ENCODE measurements at places on chromosomes 2 and 18.

DNA sequence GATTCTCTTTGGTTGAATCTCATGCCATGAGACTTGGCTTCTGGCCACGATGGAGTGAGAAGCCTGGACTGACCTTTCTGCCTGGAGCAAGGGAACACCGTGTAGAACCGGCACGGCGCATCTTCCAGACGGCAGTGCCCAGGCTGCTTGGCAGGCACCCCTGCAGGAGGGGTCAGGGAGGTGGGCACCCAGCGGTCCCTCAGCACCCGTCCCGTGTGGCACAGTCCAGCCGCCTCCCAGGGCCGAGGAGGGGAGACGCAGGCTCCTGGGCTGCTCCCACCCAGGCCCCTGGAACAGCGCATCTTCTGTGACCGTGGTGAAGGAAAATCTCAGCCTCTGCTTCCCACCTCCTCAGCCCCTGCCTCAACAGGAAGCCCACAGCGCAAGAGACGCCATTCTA is 95.7 kb downstream of the CMPK2 start:
- DNase-seq: no peak

DNA sequence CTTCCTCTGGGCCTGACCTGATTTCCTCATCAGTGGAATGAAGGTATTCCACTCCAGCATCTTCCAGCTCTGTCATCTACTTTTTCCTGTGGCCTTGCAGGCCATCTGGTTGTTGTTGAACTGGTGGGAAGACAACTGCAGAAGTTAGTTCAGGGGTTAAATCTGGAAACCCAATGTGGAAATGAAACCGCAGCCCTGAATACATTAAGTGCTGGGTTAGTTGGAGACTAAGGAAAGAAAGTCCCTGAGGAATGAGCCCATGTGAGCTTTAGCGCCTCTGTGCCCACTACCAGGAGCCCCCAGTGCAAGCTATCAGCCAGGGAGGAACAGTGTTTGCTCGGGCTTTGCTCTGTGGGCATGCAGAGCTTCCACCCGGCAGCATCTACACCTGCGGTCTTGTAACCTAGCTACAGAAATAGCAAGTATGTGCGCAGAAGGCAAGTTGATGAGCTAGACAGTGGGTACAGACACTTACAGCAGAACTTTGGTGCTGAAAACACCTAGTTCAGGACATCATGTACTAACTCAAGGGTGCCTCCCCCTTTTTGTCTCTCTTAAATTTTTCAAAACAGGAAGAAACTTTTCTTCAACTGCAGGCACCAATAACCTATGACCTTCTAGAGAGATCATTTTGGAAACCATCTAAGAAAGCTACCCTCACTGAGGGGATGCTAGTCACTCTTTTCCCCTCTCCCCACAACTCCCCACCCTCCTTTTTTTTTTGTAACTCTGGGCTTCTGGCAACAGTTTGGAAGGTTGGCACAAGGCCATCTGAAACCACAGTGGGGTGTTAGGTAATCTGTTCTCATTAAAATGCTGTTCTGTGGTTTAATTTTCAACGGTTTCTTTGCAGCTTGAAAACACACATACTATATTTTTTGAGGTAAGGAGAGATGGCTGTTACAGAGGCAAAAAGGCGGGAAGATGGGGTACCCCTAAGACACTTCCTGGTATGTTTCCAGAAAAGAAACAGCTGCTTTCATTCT is 18.3 kb upstream of the CXCR4 start:
- DNase-seq: no peak

- no peak for DNase-seq
Observed at GRCh38 chr2:73250872-73251846, 17.1 kb downstream of the CCT7 start.

GRCh38 chr2:224944707-224945547 is 97.3 kb downstream of the DOCK10 start:
- DNase-seq: peak; percentile 45

GRCh38 chr2:229943770-229944449 is 21.6 kb downstream of the FBXO36 start:
- peak; percentile 42 for DNase-seq

DNA sequence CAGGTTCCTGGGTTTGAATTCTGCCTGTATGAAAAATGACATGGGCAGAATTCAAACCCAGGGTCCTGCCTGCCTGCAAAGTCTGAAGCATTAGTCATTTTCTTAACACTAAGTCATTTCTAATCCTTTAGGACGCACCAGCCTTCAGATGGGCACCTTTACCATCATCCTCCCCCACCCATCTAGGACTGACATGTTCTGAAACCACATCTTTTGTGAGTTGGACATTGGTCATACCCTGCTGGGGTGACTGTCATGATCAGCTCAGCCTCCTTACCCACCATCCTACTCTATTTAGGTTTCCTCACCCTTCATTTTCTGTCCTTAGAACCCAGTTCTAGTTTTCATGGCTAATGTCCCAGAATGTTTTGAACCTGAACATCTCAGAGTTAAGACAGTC is 104.9 kb downstream of the TRIB2 start:
- no peak for DNase-seq

GRCh38 chr2:169038338-169038757 is 7.2 kb upstream of the ABCB11 start:
- DNase-seq: peak; percentile 73

DNA sequence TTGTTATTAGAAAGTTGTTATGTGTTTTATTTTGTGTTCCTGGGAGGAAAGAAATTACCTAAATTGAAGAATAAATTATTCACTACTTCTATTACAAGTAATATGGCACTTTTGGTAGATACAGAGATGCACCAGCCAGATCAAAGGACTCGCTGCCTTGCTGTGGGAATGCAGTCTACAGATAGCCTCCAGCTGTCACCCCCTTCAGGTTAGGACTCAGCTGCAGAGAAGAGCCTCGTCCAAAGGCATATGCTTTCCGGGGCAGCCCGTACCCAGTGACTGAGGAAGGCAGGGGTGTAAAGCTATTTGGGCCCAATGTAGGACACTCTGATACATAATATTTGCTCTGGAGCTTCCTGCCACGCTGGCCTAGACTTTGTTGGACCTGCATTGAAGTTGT is 90.2 kb downstream of the CCDC148 start:
- no peak for DNase-seq

GRCh38 chr2:55302241-55302640 is 33.2 kb upstream of the MTIF2 start:
- DNase-seq: no peak

GRCh38 chr18:50982086-50982801 is 14.4 kb downstream of the ELAC1 start:
- no peak for DNase-seq

- no peak for DNase-seq
Observed at GRCh38 chr2:63846487-63846886, 4.8 kb downstream of the UGP2 start.

DNA sequence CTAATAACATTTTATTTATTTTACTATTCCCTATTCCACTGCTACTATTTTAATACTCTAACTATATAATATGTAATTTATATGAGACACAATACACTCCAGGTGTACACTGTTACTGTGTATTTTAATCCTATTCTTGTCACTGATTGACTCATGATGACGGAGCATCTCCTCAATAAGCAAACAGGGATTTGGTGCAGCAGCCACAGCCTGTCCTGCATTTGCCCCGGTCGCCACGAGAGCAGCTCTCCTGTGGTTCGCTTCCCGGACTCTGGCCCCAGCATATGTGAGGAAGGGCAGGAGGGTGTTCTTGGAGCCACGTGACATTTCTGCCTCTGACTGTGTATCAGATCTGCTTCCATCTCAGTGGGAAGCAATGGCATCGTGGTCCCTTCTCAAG is 74.1 kb upstream of the PXDN start:
- DNase-seq: no peak

GRCh38 chr2:147082850-147083522 is 761.8 kb upstream of the ACVR2A start:
- peak; percentile 90 for DNase-seq

- DNase-seq: peak; percentile 78
Observed at GRCh38 chr2:238231251-238231793, 8.5 kb downstream of the HES6 start.

DNA sequence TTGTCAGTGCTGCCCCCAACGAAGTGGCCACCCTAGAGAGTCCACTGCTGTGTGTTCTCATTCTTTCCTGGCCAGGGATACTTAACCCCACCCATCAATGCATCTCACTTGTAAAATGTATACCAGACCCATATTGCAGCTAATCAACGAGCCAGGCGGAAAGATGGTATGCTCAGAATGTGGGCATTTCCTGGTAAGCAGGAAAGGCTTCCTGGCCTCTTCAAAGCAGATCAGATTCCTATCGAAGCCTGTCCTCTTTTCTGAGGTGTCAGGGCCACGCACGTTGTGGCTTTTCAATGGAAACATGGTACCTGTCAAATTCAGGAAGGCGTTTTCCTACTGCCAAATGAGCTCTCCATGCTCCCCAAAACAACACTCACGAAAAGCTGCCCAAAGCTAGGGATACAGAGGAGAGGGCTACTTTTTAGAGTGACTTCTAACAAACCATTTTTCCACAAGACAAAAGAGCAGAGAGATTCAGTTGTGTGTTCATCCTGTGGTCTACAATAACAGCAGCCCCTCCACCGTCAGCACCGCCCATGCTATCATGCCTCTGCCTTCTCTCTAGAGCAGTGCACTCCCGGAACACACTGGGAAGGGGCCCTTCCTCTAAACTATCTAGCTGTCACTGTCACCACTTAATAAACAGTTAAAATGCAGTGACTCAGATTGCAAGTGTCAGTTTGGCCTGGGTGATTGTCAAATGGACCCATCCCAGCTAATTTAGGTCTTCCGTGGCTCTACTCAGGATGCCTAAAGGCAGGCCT is 535.1 kb downstream of the RNF144A start:
- DNase-seq: no peak

- no peak for DNase-seq
Observed at GRCh38 chr2:154507186-154507585, 191.3 kb upstream of the KCNJ3 start.

DNA sequence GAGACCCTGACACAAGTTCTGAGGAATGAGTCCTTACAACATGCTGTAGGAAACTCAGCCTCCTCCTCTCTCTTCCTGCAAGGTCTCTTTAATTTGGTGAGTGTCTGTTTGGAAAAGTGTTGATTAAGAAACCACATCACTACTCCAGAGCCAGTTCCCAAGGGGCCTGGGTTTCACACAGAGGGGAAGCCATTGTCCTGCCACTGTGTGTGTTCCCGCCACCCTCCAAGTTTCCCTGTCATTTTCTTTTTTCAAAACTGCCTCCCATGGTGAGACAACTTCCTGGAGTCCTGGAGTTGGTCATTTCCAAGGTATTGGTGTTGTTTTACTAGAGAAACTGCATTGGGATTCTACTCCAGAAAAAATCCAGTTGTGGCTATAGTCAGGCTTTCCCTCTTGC is 232.0 kb upstream of the PARD3B start:
- DNase-seq: no peak

DNA sequence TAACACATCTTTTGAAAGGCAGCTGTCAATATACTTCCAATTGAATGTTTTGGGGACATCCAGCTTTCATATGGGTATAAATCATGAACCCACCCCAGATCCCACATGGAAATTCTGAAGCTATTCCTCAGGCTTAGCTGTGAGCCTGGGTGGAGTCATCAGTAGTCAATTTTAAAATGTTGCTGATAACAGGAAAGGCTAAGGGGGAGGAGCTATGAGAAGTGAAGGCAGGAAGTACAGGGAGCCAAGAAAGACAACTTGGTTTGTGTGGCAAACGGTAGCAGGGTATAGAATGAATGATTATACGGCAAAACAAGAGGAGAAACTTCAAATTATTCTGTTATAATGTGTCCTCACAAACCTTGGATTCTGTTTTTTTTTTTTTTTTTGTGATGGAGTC is 108.6 kb downstream of the QPCT start:
- DNase-seq: no peak

GRCh38 chr2:113057117-113057516 is 1.9 kb upstream of the IL36RN start:
- DNase-seq: no peak

DNA sequence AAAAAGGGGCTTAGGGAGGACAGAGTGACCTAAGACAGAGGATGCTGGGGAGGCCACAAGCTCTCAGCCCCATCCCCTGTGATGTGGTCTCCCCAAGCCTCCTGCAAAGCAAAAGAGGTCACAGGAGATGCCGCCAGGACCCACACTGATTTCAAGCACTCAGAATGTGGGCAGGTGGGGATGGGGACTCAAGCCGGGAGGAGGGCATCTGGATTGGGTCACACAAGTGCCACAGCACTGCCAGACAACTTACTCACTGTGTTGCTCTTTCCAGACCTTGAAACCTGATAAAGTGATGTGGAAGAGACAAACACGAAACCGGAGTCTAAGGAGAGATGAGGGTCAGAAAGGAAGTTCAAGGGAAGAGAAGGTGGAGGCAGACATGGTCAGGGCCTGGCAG is 95.7 kb downstream of the TTC32 start:
- DNase-seq: no peak

DNA sequence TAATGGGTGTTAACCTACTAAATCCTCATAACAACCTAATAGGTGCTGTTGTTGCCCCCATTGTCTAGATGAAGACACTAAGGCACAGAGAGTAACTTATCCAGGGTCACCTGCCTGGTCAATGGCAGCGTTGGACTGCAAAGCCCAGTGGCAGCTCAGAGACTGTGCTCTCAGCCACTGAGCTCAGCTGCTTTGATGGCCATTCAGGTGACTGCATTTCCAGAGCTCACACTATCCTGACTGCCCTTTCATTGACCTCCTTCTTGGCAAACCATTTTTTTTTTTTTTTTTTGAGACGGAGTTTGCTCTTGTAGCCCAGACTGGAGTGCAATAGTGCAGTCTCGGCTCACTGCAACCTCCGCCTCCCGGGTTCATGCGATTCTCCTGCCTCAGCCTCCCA is 115.2 kb downstream of the MAPK4 start:
- no peak for DNase-seq

DNA sequence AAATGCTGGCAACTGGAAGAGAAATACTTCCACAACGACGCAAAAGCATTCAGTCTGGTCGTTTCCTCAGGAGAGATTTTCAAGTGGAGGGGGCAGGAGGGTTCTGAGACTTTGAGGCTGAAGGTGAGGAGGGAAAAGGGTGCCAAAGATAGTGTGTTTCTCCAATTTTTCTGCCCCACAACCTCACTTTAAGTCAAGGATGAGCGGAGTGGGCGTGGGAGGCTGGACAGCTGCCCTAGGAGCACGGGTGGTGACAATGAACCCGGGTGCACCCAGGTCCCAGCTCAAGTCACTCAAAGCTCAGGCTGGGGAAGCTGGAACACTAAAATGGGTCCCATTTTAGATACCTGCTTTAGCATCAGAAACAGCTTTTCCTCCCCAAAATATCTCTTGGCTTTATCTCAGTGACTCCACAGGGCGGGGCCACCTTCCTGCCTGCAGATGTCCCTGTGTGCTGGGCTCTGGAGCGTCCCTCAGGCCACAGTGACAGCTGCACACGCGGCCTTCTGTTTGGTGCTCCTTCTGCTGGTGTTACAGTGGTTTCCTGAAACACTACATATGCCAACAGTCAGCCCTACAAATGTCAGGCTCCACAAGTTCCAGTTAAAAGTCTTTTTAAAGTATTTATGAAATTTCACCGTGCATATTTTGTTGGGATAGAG is 1.4 kb upstream of the MBP start:
- no peak for DNase-seq

DNA sequence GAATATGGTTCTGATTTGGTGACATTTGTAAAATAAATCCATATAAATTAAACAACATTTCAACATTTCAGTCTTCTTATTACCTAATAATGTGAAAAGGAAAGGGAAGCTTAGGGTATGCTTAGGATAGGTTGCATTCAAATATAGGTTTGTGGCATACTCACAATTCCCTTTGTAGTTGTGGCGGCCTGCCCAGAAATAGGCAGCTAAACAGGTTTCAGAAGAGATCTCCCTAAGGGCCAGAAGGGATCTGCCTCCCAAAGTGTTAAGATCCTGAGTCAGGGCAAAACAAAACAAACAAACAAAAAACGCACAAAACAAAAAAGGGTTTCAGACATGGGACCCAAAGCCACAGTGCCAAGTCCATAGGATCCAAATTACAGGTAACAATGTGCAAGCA is 41.4 kb upstream of the TCF7L1 start:
- no peak for DNase-seq

GRCh38 chr2:238016526-238016925 is 44.3 kb upstream of the SCLY start:
- no peak for DNase-seq
